ENCODE measurements at places on chromosomes 11 and 22.

- DNase-seq: no peak
Observed at GRCh38 chr11:119686177-119686882, 42.7 kb downstream of the NECTIN1 start.

DNA sequence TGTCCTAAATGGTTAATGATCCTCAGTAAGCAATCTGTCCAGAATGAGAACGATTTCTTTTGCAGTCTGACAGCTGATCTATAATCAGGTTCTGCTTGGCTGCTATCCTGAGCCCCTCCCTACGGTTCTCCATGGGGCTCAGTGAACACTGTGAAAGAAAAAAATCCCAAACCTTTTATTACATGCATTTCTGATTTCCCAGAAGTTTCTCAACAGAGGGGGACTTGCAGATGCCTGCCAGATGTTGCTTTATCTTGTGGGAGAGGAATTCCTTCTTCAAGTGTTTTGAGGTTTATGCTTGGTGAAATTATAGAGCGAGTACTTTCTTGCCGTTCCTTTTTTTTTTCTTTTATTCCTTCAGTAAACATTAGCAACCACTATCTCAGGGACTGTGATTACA lies 531.9 kb upstream of the ISX start:
- no peak for DNase-seq

DNA sequence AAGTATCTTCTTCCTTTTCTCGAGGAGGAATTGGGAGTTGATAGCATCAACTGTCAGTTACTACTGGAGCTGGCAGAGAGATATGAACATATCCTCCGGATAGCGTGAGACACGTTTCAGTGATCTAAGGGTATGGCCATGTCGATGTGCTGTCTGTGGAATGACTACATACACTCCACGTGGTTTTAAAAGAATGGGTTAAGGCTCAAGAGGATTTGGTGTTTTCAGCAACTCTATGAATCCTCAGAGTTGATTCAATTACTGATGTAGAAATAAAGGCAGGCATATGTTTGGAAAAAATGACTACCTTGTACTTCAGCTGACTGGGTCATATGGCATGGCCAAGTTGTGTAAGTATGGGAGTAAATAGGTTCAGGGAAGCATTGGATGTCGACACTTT lies 22.9 kb downstream of the MMP13 start:
- DNase-seq: no peak

- no peak for DNase-seq
Observed at GRCh38 chr11:129804012-129804411, 11.6 kb upstream of the TMEM45B start.

DNA sequence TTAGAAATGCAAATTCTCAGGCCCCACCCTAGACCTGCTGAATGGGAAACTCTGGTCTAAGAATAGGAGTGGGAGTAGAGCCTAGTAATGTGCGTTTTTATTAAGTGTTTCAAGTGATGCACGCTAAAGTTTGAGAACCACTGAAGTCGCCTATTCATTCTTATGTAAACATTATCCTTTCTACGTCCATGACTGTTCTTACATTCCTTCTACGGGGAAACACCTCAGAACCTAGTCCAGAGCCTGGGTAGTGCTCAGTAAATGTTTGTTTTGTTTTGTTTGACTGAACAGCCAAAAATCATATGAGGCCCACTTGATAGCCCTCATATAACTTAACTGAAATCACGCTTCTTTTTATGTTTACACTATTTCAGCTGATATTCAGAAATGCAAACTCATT lies 29.8 kb downstream of the VSIG10L2 start:
- DNase-seq: no peak

GRCh38 chr11:71202598-71202944 lies 49.8 kb downstream of the SHANK2 start:
- no peak for DNase-seq

GRCh38 chr11:64877390-64878222 lies 815 bp downstream of the EHD1 start:
- DNase-seq: peak; percentile 43

- no peak for DNase-seq
Observed at GRCh38 chr11:27161071-27161470, 120.5 kb downstream of the BBOX1 start.

- no peak for DNase-seq
Observed at GRCh38 chr11:42913731-42914130, 398.1 kb upstream of the API5 start.

GRCh38 chr22:17655289-17655688 lies 16.7 kb downstream of the BCL2L13 start:
- no peak for DNase-seq

- DNase-seq: no peak
Observed at GRCh38 chr22:37167176-37167980, 17.7 kb upstream of the IL2RB start.

- no peak for DNase-seq
Observed at GRCh38 chr11:127000291-127000968, at the start of gene KIRREL3. KIRREL3 (minus strand) TSS chr11:127000770.

DNA sequence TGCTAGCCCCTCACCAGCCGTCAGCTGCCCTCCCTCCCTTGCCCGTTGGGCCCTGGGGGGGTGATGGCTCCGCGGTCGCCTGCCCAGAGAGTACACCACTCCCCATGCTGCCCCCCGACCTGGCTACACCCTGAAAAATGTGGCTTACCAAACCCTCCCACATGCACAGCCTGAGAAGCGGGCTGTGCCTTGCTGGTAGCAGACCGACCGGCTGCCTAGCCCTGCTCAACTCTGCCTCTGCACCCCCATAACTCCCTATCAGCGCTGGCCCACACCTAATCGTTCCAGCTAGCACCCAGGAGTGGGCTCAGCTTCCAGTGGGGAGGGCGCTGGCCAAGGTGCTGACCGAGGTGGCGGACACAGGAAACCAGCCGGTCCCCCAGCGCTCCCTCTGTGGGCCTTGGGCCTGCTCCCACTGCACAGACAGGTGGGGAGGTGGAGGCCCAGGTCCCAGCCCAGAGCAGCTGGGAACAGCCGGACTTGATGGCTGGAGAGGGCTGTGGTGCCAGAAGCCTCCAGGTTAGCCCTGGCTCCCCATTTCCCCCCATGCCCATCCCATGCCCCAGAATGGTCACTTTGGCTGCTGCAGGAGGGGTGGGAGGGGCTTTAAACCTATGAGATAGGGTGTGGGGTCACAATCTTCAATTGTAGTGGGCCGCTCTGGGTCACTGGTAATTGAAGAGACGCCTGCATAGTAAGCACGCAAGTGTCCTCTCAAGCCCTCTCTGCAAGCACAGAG lies 32.1 kb upstream of the PRODH start:
- DNase-seq: peak; percentile 28

Measured in PC-9 (cell line).